Stimulated activated CD4-positive, alpha-beta T cell treated with anti-CD3 and anti-CD28 coated beads, Interleukin-12 subunit alpha, Interleukin-12 subunit beta, amount 100 ng/mL, for 24 hours (primary cell): ENCODE measurements at places on chromosomes 1 and 21.

DNA sequence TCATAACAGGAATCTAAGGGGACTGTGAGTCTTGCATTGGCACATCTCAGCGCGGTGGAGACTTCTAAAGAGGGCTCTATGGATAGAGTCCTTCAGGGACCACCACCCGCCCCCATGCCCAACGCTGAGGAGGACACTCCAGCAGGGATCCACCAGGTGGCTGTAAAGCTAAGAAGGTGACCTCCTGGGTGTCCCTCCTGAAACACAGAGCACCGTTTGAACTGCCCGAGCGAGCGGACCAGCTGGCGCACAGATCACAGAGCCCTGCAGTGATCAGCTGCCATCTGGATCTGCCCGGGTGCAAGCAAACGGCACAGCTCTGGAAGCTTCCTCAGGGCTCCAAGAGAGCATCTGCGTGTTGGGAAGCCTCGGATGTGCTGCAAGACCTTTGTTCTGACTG lies 51.3 kb upstream of the LYST start:
- no peak for DNase-seq

GRCh38 chr1:67576474-67576873 lies 108.5 kb upstream of the GADD45A start:
- DNase-seq, result no peak

DNA sequence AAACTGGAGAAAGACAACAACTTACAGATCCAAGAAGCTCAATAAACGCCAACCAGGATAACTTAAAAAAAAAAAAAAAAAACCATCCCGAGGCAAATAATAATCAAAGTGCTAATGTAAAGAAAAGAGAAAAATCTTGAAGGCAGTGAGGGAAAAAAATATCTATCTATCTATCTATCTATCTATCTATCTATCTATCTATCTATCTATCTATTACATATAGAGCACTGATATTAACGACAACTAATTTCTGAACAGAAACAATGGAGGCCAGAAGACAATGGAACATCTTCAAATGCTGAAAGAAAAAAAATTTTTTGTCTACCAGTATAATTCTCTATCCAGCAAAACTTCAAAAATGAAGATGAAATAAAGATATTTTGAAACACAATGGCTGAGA lies 18.0 kb downstream of the PACC1 start:
- no peak for DNase-seq

DNA sequence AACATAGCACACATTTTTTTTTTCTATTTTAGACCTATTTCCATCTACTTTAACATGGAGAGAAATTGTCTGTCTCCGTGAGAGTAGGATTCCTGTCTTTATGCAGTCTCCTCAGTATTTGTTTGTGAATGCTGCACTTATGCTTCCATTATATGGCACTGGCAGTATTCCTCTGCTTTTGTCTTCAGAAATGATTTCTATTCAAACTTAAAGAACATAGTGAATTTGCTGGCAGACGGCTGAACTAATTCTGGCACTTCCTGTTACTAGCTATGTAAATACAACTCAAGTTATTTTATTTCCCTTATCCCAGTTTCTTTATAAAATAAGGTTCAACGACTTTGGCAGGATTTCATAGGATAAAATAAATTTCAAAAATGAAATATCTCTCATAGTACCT lies 45.3 kb downstream of the KCTD3 start:
- DNase-seq, result no peak

DNA sequence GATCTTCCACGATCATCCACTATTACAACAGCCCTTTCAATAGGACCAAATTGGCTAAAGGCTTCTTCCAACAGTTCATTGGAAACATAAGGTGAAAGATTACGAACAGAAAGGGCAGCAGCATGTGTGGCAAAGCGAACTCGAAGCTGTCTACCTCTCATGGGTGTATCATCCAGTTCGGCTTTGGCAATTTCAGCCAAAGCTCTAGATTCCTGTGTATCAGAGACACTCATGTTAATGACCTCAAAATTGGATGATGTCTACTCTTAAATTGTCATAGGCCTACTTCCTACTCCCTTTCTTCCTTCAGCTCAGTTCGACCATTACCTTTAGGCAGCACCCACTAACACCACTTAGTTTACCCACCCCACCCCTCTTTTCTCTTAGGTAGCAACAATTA lies 2.2 kb downstream of the SFPQ start:
- DNase-seq, result no peak

GRCh38 chr1:53206735-53207379 lies 10.2 kb downstream of the CPT2 start:
- no peak for DNase-seq

- no peak for DNase-seq
Observed at GRCh38 chr1:166588741-166589140, 250.5 kb upstream of the POGK start.

GRCh38 chr1:175665616-175666015 lies 77.8 kb downstream of the TNR start:
- DNase-seq, result no peak

- no peak for DNase-seq
Observed at GRCh38 chr1:233005703-233006102, 55.3 kb downstream of the NTPCR start.

DNA sequence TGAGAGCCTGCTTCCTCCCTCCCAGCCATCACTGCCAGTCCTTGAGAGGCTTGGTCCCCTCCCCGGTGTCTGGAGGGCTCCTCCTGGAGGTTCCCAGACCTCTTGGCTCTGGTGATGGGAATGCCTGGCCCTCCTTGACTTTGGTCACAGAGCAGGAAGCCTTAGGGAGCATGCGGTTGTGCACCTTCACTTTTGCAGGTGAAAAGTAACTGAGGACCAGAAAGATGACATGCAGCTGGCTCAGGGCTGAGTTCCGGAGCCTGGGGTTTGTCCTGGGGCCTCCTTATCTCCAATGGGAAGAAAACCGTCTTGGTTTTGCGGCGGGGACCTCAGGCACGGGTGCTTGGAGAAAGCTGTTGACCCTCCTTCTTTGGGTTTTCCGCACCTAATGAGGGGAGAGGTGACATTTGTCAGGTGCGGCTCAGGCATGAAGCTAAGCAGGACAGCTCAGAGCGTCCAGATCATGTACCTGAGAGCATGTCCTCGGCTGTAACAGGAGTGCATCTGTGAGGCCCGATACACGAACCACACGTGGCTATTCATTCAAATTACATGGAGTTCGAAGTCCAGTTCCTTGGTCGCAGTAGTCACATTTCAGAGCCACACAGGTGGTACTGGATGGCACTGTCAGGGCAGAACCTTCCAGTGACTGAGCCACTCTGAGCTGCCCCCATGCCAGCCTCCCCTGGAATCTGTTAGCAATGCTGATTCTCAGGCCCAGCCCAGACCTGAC lies 608 bp upstream of the MX2 start:
- DNase-seq, result no peak

DNA sequence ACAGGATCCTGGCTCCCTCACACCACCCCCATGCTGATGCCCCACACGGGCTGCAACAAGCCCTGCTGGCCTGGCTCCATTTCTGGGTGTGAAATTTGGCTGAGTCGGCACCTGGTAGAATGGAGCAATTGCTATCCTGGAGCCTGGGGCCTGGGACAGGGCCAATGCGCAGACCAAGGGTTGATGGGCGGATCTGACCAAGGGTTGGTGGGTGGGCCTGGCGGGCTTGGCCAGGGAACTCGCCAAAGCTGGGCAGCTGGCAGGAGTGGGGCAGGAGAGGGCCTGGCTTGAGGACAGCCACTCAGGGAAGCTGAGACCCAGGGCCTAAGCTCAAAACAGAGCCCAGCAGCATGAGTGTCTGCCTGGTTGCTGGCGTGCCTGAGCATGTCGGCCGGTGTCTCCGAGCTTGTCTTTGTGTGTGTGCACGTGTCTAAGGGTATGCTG lies 70.9 kb upstream of the POU3F1 start:
- no peak for DNase-seq

DNA sequence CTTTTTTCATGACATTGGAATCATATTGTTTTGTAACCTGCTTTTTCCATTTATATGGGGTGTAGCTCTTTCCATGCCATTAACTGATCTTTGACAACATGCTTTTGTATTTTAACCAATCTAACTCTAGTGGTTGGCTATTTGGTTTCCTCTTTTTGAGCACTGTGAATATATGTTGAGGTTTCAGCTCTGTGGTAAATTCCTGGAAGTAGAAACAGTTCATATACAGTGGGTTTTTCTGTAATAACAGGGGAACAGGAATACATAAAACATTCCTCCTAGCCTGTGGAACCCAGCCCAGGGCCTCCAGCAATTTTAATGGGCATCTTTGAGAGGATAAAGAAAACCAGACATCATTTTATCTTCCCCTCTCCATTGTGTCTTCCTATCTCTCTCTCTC lies 17.4 kb downstream of the AZIN2 start:
- DNase-seq, result no peak

DNA sequence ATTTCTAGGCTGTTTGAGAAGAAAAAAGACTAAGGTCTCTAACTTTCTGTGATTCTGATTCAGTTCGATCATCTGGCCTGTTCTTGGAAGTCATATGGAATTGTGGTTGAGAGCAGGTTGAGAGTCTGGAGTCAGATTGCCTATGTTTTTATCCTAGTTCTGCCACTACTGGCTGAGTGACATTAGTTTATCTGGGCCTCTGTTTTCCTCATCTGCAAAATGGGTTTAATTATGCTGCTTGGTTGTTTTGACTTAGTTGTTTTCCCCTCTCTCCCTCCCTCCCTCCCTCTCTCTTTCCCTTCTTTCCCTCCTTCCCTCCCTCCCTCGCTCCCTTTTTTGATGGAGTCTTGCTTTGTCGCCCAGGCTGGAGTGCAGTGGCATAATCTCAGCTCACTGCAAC lies 6.2 kb downstream of the MACF1 start:
- DNase-seq, result no peak

DNA sequence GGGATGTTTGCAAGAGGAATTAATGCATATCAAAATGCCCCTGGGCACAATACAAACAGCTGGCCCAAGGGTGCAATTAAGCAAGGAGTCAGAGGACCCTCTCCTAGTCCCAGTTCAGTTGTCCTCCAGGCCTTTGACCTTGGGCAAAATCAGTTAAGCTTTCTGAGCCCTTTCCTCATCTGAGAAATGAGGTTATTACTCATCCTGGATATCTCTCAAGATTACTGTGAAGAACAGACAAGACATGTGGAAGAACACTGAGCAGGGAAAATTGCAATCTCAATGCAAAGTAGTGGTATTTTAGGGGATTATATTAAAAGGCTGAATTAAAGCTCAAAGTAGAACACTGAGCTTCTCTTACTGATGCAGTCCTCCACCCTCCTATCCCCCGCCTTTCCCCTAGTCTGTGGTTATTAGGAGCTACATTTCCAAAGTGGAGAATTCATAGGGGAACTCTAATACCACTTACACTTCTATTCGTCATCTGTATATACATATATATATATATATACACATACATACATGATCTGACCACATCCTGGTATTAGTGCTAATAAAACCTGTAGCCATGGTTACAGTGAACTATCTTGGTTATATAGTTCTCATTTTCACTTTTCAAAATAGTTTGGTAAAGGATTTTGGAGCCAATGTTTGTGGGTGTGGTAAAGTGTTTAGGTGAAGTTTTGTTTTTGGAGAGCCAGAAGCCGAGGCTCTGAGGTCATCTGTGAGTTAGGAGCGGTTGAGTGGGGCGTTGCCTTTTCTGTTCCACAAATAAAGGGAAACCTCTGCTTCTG lies 18.1 kb downstream of the KIAA0040 start:
- DNase-seq, result no peak

DNA sequence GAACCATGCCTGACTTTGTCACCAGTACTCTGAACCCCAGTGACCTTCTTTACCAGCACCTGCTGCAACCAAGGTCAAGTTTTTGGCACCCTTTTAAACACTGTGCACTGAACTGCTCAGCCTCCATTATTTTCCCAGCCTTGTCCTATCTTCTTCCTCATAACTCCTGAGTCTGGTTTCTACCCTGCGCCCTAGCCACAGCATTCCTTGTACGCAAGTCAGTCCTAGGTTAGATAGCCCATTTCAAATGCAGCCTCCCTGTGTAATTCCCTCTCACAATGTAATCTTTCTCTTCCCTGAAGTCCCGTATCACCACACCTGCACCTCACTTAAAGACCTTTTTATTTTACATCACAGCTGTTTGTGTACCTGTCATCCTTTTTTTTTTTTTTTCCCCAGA lies 37.2 kb downstream of the DNTTIP2 start:
- DNase-seq, result no peak

- no peak for DNase-seq
Observed at GRCh38 chr1:106960412-106960811, 96.1 kb upstream of the PRMT6 start.

DNA sequence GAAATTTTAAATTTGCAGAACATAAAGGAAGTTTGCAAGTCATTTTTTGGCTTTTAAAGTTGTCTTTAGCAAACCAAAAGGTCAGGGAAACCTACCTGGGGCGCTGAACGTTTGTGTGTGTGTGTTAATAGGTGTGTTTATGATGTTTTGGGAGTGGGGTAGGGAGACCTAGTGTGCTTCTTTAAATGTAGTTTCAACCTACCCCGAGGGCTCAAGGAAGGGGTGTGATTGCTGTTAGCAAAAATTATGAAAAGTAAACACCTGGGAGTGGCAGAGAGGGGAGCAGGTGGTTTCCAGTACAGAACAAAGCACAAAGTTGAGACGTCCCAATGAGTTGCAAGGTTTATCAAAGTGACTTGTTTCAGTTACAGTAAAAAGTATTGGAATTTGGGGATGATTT lies 58.7 kb upstream of the WDR26 start:
- no peak for DNase-seq

DNA sequence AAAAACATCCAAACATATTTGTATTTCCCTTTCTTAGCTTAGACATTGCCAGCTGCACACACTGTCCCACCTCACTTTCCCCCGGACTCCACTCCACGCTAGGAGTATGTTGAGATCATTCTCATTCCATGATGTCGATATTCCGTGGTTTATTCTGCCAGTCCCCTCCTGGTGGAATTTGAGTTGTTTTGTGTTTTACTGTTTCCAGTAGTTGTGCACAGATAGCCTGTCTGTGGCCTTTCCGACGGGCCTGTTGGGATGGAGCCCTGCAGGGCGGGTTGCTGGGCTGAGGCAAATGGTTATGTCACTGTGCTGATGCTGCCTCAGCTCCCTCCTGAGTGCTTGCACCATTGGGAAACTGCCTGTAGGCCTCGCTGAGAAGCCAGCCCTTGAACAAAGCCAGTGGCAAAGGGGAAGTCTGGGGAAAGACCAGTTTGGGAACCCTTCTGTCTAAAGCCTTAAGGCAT lies 12.8 kb downstream of the TRAPPC10 start:
- no peak for DNase-seq

- no peak for DNase-seq
Observed at GRCh38 chr1:216450227-216450626, 27.0 kb upstream of the USH2A start.

GRCh38 chr1:74830766-74831165 lies 97.8 kb downstream of the TYW3 start:
- no peak for DNase-seq

- no peak for DNase-seq
Observed at GRCh38 chr1:43308635-43309404, 8.0 kb downstream of the TIE1 start.

- DNase-seq, result no peak
Observed at GRCh38 chr1:239954836-239955235, 136.8 kb upstream of the FMN2 start.

DNA sequence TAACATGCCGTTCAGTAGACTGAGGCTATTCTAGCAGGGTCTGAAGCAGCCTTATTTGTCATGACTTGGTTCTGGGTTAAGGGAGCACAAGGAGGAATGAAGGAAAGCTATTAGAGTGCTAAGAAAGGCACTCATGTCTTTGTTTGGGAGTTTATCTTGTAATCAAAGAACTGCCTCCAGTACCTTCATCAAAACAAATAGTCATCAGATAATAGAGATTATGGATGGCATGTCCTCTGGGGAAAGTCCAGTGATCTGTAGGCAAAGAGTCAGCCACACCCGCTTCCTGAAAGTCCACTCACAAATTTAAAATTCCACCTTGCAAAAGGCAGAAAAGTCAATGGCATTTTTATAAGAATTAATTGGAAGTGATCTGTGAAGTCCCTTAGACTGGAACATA lies 56.8 kb downstream of the ESRRG start:
- no peak for DNase-seq
